ENCODE measurements at places on chromosomes 5 and 9.

DNA sequence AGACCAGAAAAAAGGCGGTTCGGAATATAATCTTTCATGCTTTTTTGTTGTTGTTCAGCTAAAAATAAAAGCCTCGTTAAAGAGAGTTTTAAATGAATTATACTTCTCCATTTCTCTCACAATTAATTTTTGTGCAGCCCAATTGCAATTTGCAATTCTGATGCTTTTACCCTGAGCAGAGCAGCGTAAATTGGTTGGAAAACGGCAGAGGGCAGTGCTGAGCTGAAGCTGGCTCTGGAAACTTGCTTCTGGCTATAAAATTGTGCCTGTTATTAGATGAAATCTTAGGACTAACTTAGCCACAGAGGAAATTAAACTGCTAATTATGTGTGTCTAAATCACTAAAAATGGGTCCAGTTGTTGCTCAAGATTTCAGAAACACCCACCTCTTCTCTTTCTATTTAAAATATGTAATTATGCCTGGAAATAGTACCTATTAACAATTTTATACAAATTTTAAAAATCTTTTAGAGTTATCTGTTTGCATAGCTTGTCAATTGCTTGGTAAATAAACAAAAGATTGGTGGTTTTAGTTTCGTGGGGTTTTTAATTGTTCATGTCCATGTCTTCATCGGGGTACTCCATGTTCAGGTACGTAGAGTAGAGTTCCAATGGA, 441.8 kb upstream of the TLE4 start:
- peak; percentile 64 for DNase-seq

DNA sequence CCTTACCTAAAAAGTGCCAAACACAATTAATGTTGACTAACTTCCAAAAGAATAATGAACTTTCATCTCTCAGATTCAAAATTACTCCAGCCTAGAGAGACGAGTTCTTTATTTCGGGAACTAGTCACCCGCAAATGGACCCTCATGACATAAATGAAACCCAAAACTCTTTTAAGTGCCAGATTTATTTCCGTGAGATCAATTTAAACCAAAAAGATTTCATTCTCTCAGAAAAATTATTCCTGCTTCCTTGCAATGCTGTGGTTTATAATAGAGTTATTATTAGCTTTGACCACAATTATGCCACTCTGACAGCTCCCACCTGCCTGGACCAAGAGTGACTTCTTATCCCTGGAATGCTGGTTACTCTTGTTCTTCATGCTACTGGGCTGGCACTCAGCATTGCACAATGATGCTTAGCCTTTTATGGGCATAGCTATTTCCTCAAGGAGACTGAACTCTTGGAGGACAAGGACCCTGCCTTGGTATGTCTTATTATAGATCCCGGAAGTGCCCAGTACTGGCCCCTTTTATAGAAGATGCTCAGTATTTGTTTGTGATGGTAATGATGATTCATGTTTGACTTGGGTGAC, 183.5 kb downstream of the SNX18 start:
- no peak for DNase-seq

GRCh38 chr5:14449052-14449661, 132.4 kb upstream of the OTULINL start:
- DNase-seq = no peak

- no peak for DNase-seq
Observed at GRCh38 chr9:137506702-137507171, 43.5 kb downstream of the PNPLA7 start.

DNA sequence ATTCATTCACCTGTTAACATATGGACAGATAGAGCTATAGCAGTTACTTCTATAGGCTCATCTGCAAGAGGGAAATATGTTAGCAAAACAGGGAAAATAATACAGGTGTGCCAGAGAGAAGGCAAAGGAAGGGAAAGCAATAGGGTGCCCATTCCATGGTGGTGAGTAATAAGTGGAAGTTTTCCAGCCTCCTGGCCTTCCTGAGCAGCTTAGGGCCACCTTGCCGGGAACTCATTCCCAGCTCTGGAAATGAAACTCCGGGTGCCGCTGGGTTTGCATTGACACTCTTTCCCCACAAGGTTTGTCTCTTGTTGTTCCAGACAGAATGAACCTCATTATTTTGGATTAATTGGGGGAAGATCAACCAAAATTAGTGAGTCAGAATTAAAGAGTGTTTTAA, 58.4 kb downstream of the SLC1A3 start:
- DNase-seq = no peak

- no peak for DNase-seq
Observed at GRCh38 chr5:1312993-1313833, 18.3 kb upstream of the TERT start.

- no peak for DNase-seq
Observed at GRCh38 chr5:135628771-135629563, 50.2 kb upstream of the CXCL14 start.

GRCh38 chr5:157167214-157167621, 1.2 kb upstream of the GARIN3 start:
- DNase-seq = no peak

DNA sequence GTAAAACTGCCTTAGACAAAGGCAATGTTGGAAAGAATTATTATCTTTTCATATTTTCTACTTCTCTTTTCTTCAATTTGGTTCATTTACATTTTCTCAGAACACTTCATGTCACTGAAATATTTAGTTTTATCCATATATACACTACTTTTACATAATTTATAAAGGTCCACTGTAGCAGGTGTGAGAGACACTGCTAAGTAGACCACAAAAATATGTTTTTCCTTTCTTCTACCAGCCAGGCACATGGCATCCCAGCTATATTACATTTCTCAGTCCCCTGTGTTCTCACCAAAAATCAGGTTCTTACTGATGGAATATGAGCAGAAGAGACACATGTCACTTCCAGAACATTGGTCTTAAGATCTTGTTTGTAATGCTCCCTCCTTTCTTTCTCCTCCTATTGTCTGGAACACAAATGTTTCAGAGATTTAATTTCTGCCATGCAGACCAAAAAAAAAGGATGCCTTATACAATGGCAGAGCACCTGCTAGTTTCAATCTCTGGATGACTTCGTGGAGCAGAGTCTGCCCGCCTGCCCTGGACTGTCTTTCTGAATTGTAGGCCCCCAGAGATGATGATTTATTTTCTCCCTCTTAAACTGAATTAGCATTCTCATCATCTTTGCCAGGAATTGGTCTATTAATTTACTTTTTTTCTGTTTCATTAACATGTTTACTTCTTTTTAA, 125.4 kb upstream of the ACOT12 start:
- no peak for DNase-seq

GRCh38 chr5:80935811-80936385, 24.3 kb upstream of the RASGRF2 start:
- DNase-seq = no peak

DNA sequence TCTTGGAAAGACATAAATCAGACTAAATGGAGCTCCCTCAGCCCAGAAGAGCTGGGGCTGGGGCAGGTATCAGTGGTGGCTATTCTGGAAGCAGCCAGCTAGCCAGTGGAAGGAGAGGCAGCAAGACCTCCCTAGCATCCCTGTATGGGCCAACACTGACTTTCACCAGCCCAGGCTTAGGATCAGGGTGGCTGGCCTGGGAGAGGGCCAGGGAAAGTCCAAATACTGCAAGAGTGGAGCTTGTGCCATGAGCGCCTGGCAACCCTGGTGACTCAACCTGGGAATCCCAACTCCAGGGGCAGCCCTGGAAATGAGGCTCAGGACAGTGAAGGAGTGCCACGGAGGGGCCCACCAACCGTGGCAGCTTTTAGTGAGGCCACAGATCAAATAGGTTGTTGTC, 7.6 kb upstream of the IRF1 start:
- no peak for DNase-seq

GRCh38 chr9:26786564-26786963, 106.0 kb downstream of the CAAP1 start:
- DNase-seq = no peak

GRCh38 chr5:125357660-125358059, 611.2 kb upstream of the ZNF608 start:
- DNase-seq = peak; percentile 9

DNA sequence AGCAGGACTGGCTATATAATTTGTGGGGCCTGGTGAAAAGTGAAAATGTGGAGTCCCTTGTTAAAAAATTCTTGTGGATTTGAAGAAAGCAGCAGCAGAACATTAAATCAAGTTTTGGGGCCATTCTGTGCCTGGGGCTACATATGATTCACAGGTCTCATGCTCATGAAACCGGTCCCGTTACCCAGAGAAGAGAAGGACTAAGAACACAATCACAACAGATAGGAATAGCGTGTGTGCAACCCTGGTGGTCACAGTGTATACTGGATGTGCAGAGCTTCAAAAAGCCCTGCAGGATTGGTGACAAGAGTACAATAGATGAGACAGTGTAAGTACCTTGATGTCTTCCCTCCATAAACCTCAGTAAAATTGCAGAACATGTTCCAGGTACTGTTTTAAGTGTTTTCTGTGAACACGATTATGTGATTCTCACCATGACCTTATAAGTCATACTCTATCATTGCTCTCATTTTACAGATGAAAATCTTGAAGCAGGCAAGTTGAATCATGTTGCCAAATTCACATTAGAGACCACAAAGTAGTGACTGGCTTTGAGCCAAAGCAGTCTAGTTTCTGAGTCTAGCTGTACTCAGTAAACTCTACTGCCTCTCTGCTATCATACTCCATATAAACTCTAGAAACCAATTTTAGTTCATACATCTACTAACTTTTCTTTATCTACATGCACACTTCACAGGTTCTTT, 636.5 kb downstream of the TAF11L14 start:
- DNase-seq = no peak

DNA sequence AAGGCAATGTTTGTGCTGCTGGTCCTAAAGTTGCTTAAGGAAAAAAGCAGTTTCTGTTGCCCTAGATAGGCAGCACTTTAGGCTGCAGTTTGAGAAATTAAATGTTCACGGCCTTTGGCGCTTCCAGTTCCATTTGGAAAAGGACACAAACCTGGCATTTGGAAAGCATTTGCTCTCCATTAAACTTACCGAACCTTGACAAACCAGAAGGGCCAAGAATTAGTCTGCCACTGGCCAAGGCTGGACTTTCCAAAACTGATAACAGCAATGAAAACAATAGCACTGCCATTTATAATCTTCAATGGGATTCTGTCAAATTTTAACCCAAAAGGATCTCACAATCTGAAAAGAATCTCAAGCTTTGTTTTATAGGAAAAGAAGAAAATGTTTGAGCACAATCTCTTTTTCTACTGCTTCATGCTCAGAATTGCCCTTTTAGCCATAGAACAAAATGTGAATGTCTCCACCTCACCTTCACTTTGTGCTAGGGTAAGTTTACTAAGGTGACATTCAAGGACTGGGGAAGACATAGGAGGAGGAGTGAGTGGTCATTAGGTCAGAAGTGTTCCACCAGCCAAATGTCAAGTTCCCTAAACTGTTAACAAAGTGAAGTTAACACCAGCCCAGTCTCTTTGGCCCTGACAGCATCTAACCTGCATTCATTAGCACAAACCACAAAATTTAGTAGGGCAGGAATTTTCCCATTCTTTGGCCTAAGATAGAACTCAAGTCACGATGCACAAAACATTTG, 583.4 kb upstream of the DMAC1 start:
- no peak for DNase-seq

DNA sequence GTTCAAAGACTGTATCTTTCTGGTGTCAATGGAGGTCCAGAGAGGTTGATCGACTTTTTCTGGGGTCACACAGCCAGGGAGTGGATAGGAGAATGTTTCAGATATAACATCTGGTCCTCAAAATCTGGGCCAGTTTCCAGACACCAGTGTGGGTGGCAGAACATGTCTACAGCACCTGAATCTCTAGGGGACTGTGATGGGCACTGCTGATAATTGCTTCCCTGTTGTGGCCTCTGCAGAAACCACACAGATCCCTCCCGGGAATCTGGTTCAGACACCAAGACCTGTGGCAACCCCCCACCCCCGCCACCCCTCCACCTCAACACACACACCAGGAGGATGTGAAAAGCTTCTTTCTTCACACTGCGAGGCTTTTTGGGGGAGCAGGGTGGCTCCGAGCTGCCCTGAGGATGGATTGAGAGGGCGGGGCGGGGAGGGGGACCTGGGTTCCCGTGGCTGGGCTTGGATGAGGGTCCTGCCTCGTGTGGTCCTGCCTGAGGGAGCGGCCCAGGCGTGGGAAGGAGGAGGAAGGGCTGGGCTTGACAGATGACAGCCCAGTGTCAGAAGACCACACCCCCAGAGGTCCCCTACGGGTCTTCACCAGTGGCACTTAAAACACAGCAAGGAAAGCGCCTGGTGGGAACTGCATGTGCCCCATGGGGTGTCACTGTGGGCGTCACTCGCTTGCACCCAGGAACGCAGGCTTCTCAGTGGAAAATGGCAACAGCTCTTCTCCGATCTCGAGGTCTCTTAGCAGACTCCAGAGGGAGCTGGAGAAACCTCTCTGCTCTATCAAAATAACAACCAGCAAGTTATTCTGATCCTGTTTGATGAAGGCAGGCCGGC, 55.2 kb downstream of the TRIP13 start:
- no peak for DNase-seq

DNA sequence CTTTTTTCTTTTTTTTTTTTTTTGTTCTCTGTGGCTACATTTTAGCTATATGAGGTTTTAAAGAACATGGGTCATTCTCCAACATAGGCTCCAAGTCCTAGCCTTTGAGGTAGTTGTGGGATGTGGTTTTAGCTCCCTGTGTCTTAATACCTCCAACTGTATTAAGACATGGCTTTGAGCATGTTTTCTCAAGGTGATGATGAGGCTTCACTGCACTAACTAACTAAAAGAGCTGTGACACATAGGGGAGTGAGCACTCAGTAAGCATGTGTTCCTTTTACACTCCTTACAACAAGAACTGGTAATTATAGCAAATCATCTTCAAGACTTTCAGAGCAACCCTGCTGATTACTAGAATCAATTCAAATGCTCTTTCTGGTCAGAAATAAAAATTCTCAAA, 333.6 kb upstream of the CCNH start:
- DNase-seq = no peak

GRCh38 chr9:68653141-68653595, 51.9 kb upstream of the PIP5K1B start:
- no peak for DNase-seq

GRCh38 chr5:55558484-55558883, 23.7 kb upstream of the PLPP1 start:
- no peak for DNase-seq

- DNase-seq = no peak
Observed at GRCh38 chr5:120808606-120809005, 344.5 kb downstream of the PRR16 start.

GRCh38 chr5:24065779-24066178, 558.4 kb downstream of the PRDM9 start:
- DNase-seq = no peak

DNA sequence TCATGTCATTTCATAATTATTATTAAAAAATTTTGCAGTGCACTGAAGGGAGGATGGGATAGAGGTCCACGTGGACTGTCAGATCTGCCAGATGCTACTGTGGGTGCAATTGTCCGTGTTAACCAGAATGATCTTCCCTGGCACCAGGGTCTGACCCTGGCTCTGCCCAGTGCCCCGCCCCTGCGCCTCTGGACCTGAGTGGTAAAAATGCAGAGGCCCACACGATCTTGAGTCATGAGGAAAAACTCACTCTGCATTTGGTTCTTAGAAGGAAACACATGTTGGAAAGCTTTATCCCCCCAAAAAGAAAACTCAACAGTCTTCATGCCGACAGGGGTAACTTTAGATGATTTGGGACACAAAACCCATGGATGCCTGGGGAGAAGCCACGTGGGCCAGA, 20.1 kb upstream of the BARX1 start:
- no peak for DNase-seq
